ENCODE measurements at places on chromosomes 3 and 15. TPM values are rescaled to one million over a fixed set of nuclear protein-coding genes. Genes with fewer than 3 reads are reported as not detected.
A peak's percentile ranks its signal among the peaks of the same experiment; 100 is the strongest.

GRCh38 chr3:63631670-63632069 lies 20.8 kb upstream of the SNTN start:
- DNase-seq, result no peak

- DNase-seq, result no peak
These were observed 11.9 kb upstream of the LRTM1 start for GRCh38 chr3:54939557-54940300.

DNA sequence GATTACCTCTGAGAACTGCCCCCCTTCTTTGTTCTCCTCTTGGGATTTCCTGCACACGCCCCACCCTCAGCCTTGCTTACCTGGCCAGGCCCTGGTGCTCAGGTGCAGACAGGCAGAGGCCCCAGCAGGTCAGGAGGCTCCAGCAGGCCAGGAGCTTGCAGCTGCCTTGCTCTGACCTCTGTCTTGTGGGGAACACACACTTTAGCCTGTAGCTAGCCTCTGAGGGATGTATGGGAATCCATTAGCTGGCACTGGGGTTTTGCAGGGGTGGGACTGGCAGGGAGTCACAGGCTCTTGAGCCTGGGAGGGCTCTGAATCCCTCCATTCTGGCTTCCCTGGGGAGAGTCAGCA lies 2.7 kb downstream of the SMAD6 start:
- peak; percentile 67 for DNase-seq

DNA sequence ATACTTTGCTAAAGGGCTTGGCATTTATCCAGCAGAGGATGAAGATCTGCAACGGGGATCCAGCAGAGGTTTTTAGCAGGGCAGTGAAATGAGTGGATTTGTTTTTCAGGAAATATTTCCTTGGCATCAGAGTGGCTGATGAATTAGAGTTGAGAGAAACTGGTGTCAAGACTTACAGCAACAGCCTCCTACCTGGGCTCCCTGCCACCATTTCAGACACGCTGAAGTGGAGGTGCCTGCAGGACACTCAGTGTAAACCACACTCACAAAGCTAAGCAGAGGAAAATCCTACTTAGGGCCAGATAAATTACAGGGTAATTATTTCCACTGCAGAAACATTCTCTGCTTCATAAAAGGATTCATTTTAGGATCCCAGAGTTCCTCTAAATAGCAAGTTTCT lies 519.7 kb downstream of the FGF12 start:
- no peak for DNase-seq

DNA sequence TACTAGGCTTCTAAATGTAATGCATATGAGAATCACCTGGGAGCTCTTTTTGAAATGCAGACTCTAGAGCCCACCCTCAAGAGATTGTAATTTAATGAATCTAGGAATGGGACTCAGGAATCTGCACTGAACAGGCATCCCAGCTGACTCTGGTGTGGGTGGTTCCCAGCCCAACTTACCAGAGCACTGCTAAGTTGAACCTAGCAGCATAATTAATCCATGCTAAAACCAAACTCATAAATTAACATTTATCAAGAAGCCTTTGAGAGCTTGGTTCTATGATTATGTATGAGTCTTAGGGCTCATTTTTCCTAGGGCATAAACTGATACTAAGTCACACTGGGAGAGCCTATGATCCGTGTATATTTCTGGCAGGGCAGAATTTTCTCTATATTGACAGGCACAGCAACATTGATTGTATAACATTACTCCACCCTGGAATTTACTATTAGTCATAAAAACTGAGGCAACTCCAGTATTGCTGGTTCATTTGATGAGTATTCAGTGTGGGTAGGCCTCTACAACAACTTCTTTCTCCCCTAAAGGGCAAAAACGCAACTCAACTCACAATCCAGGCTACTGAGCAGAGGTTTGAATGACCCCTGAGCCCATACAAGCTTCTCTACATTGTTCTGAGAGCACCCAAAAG lies 10.7 kb upstream of the CSTA start:
- DNase-seq, result no peak

GRCh38 chr15:99955181-99955525 lies 221.9 kb upstream of the LYSMD4 start:
- DNase-seq, result no peak

GRCh38 chr15:74128785-74129585 lies 1.4 kb upstream of the ISLR2 start:
- DNase-seq, result no peak

GRCh38 chr15:69862540-69862939 lies 235.2 kb downstream of the TLE3 start:
- no peak for DNase-seq

DNA sequence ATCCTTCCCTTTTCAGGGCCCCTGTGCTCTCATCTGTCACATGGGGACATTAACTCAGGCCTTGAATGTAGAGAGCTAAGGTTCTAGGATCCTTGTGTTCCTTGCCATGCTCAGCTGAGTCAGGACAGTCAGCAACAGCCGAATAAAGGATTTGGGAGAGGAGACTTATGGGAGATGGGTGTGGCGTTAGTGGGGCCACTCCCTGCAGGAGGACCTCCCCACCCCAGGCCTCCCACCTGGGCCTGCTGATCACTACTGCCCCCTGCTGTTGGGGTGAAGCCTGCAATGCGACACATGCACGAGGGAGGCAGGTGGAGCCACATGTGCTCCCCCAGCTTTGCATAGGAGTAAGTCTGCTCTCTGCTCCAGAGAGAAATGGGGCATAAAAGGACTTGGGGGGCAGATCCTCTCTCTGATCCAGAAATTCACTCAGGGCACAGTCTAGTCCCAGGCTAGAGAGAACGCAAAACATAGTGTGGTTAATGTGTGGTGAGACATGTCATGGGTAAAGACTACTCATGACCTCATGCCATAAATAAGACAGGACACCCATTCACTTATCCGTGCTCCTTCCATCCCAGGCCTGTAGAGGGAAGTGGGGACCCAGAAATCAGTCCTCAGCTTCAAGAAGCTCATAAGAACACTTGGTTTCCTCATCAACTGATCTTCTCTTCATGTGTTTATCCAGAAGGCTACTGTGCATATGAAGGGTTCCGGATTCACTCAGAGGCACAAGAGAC lies 19.4 kb downstream of the RBP1 start:
- no peak for DNase-seq

- DNase-seq, result no peak
These were observed 92.8 kb upstream of the UBE2E1 start for GRCh38 chr3:23712656-23713559.

- DNase-seq, result no peak
These were observed 172.4 kb downstream of the OXSM start for GRCh38 chr3:25962255-25962654.

- no peak for DNase-seq
These were observed 187.8 kb upstream of the TTC14 start for GRCh38 chr3:180414157-180414556.

GRCh38 chr15:83219026-83219425 lies 11.4 kb upstream of the HDGFL3 start:
- no peak for DNase-seq

DNA sequence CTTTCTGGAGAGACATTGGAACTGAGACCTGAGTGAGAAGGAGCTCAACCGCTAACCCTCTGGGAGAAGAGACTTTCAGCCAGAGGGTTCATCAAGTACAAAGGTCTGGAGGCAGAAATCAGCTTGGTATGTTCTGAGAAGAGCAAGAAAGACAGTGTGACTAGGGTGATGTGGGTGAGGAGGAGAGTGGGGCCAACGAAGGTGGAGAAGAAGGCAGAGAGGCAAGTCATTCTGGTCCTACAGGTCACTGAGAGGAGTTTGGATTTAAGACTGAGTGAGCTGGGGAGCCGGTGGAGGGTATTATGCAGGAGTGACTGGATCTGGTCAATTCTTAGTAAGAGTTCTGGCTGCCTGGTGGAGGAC lies 12.2 kb downstream of the XIRP1 start:
- DNase-seq, result no peak

- no peak for DNase-seq
These were observed 583.8 kb upstream of the ZNF717 start for GRCh38 chr3:76369170-76369569.

C3orf70 gene
- 15.6 TPM for total RNA-seq

MYEF2 gene
- total RNA-seq, result 12.3 TPM

RTP1 gene
- not detected for total RNA-seq
